Naive thymus-derived CD4-positive, alpha-beta T cell (primary cell): ENCODE measurements at places on chromosomes 5 and 9. TPM values are rescaled to one million over a fixed set of nuclear protein-coding genes. Genes with fewer than 3 reads are reported as not detected.

CDH9 gene
- not detected for polyA plus RNA-seq

PTGR1 gene
- 0.37 TPM for polyA plus RNA-seq

APBA1 gene
- polyA plus RNA-seq = not detected

NRARP gene
- polyA plus RNA-seq = not detected

IGIP gene
- 0.59 TPM for polyA plus RNA-seq

PLK2 gene
- polyA plus RNA-seq = 2.6 TPM

MUSK gene
- not detected for polyA plus RNA-seq

RANBP3L gene
- not detected for polyA plus RNA-seq

AFF4 gene
- polyA plus RNA-seq = 25.3 TPM

STC2 gene
- polyA plus RNA-seq = not detected

TEX48 gene
- polyA plus RNA-seq = not detected

DNA sequence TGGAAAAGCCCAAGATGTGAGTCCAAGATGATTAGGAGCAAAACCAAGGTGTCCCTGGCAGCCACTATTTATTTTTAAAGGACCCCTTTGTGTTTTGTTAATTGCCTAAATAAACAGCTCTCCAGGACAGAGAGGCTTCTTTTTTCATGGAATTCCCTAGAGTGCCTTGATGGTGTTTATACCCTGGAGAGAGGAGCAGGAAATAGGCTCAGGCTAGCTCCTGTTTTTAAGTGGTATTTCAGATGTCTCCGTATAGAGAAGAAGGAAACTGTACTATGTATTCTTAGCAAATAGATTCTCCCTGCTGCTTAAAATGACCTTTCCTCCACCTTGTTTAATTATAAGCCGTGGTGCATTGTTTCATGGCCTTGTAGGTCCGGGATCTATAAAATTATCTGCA lies 292.4 kb downstream of the CD180 start:
- DNase-seq = no peak

DNA sequence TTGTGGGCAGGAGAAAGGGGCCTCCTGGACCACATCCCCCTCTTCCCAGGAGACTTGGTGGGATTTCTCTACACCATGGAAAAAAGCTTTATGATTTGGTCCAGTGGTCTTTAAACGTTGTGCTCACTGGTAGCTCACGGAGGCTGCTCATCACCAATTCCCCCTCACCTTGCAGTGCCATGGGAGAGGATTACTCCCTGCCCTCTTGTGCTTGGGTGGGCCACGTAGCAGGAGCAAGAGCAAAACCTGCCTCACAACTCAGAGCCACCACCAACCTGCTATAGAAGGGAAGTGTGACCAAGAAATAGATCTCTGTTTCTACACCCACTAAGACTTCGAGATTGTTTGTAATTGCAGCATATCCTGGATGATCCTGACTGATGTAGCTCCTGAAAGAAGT lies 42.2 kb upstream of the N4BP3 start:
- no peak for DNase-seq

- DNase-seq = no peak
Observed at GRCh38 chr5:172802567-172803176, 31.4 kb upstream of the ERGIC1 start.

- no peak for DNase-seq
Observed at GRCh38 chr5:145981589-145982571, 45.5 kb downstream of the SH3RF2 start.

DNA sequence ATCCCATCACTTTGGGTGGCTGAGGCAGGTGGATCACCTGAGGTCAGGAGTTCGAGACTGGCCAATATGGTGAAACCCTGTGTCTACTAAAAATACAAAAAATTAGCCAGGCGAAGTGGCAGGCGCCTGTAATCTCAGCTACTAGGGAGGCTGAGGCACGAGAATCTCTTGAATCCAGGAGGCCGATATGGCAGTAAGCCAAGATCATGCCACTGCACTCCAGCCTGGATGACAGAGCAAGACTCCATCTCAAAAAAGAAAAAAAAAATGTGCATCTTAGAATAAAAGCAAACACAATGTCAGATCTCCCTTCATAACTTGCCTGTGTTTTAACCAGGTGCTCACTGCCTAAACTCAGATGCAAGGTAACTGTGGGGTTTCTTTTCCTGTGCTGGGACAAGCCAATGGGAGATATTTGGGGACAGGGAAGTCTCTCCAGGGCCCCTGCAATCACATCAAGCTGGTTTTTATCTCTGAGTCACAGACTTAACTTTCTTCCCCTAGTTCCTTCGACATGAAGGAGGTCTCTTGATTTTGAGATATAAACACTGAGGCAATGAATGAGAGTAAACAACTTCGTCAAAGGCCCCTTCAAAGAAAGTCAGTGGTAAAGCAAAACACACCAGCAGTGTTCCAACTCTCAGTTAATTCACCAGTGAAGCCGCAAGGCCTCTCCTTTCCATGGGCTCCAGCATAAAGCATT lies 99.1 kb downstream of the SNX18 start:
- DNase-seq = no peak

- no peak for DNase-seq
Observed at GRCh38 chr9:69218166-69218565, 44.1 kb downstream of the TJP2 start.

DNA sequence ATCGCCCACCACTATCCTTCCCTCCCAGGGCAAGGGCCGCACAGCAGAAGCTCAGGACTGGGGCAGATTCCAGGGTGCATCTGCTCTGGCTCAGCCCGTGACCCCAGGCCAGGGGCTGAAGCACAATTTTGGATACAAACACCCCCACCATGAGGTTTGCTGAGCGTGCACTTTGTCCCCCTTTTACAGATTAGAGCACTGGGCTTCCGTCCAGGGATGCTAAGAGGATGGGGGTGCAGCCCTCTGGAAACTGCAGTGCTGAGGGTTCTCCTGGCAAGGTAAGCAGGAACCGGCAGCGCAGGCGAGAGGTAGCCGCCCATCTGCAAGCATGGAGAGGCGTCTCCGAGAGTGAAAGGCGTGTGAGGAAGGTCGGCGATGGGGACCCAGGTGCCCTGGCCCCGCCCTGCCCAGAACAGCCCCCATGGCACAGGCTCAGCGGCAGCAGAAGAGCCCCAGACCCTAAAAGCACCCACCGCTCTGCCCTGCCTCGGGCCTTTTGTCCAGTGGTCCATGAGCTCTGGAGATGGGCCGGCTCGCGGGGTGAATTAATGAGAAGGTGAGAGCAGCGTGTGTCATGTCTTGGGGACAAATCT lies 54.5 kb upstream of the OLFM1 start:
- DNase-seq = no peak

GRCh38 chr5:61623401-61624069 lies 291.5 kb downstream of the ZSWIM6 start:
- DNase-seq = no peak

- DNase-seq = no peak
Observed at GRCh38 chr5:37603072-37603471, 224.0 kb downstream of the WDR70 start.

GRCh38 chr5:174355208-174355612 lies 309.7 kb downstream of the NSG2 start:
- DNase-seq = no peak

DNA sequence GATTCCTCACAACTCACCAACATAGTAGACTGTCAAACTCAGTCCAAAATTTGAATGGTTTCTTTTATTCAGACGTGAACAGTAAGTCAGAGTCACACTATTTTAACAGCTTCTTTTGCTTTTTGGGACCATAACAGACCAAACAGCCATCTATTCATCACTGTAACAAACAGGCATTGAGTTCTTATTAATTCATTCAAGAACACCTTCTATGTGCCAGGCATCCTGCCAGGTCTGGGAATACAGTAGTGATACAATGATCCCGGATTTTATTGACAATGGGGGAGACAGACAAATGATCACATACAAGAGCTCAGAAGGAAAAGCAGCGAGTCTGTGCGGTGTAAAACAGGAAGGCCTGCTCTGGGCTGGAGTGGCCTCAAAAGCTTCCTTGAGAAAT lies 153.3 kb upstream of the ERCC6L2 start:
- DNase-seq = no peak

DNA sequence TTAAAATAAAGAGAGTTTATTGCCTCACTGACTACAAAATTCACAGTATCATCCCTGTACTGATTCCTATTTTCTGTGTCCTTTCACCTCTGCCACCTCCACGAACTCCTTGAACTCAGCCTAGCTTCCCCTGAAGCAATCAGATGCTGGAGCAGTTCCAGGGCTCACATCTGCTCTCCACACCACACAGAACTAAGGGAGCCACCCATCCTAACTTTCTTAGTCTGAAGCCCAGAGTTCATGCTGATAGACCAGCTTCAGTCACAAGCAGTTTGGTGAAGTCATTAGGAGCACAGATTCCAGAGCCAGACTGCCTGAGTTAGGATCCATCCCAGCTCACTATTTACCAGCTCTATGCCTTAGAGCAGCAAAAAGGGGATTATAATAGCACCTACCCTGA lies 15.6 kb upstream of the EPB41L4A start:
- DNase-seq = no peak

GRCh38 chr9:34556949-34557348 lies 32.6 kb downstream of the CNTFR start:
- DNase-seq = no peak

DNA sequence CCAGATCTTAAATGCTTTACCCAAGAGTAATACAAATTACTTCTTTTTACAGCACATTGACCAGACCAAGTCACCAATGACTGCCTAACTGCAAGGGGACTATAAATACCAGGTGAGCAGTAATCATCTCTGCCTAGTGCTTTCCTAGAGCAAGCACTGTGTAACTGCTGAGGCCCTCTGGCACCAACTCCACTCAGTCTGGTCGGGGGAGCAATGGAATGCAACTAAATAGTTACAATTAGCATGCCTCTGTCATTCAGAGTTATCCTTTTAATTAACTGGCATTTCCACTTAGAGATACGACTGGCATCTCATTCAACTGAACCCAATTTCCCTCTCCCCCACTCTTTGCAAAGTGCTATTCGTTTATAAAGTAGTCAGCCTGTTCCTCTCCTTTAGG lies 1309.1 kb upstream of the DMAC1 start:
- no peak for DNase-seq

DNA sequence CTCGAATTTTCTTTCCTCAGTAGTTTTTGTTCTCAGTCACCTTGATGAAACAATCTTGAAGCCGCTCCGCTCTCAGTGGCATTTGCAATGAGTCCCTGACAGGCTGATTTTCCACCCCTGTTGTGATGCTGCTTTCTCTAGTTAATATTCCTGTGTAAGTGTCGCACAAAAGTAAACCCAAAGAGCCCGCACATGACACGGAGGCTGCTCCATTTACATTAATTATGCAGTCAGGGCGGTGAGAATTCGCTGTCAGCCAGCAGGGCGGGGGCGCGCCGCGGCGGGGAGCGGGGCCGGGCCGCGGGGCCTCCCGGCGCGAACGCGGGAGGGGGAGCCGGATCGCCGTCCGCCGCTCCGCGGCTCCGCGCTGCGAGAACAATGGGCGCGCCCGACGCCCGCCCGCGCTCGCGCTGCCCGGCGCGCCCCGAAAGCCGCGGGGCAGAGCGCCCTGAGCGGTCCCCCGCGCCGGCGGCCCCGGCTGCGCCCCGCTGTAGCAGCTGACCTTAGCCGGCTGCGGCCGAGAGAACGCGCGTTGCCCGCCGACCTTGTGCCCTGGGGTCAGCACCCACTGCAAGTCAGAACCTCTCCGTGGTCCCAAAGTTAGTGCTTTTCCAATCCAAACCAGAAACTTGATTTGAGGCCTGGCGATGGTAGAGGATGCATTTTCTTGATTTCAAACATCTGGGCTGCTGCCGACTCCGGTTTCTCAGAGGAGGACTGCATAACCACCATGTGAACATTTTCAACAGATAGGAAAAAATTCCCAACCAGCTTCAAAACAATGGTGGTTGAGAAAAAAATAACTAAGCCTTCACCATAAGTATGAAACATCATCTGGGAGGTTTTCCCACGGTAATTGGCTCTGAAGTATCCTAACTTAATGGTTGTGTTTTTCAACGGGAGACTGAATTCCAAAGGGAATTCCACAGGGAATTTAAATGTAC lies 142.6 kb downstream of the PBX3 start:
- DNase-seq = peak; percentile 38

DNA sequence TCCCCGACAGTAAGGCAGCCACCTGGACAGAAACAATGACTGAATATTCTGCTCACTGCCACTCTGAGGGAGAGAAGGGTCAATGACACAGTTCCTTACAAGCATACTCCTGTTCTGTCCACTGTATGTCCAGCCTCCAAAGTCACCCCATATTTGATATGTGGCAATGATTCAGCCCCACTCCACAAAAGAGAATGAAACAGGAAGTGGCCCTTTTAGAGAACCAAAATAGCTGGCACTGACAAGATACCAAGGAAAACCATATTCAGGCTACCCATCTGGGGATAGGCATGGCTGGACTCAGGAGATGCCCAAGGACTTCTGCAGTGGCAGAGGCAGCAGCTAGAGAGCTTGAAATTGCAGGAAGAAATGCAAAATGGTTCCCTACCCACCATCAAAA lies 12.8 kb upstream of the GFRA3 start:
- DNase-seq = no peak

GRCh38 chr9:137543237-137543963 lies 6.8 kb downstream of the PNPLA7 start:
- DNase-seq = no peak

GRCh38 chr5:98763001-98763630 lies 10.3 kb upstream of the RGMB start:
- DNase-seq = no peak

DNA sequence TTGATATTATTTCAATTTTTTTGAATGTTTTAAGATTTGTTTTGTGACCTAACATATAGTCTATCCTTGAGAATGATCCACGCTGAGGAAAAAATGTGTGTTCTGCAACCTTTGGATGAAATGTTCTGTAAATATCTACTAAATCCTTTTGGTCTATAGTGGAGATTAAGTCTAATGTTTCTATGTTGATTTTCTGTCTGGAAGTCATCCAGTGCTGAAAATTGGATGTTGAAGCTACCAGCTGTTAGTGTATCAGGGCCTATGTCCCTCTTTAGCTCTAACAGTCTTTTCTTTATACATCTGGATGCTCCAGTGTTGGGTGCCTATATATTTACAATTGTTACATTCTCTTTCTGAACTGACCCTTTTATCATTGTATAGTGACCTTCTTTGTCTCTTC lies 422.3 kb downstream of the TMEM232 start:
- no peak for DNase-seq

GRCh38 chr9:35976726-35977125 lies 18.8 kb upstream of the OR2S2 start:
- no peak for DNase-seq

GRCh38 chr5:98872674-98873073 lies 56.1 kb downstream of the CHD1 start:
- DNase-seq = no peak

- DNase-seq = no peak
Observed at GRCh38 chr9:135990468-135991429, 29.6 kb upstream of the UBAC1 start.

- no peak for DNase-seq
Observed at GRCh38 chr5:152736906-152737305, 331.8 kb upstream of the NMUR2 start.

DNA sequence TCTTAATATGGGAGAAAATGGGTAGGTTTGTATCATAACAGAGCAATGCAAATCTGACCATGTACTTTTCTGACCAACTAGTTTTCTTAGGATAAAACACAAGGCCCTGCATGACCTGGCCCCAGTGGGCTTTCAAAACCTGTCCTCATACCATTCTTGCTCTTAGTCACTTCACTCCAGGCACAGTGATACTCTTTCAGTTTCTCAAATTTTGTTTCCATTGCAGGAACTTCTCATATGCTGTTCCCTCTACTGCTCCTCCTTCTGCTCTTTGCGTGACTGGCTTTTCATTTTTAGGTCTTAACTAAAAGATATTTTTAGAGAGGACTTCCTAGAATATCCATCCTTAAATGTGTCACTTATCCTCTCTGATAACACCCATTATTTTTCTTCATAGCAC lies 112.4 kb downstream of the INIP start:
- no peak for DNase-seq

- no peak for DNase-seq
Observed at GRCh38 chr5:1131191-1131621, 19.3 kb upstream of the SLC12A7 start.
